ENCODE measurements at places on chromosomes 2 and 18.

GRCh38 chr2:230383453-230383852, 32.5 kb upstream of the SP100 start:
- no peak for DNase-seq

DNA sequence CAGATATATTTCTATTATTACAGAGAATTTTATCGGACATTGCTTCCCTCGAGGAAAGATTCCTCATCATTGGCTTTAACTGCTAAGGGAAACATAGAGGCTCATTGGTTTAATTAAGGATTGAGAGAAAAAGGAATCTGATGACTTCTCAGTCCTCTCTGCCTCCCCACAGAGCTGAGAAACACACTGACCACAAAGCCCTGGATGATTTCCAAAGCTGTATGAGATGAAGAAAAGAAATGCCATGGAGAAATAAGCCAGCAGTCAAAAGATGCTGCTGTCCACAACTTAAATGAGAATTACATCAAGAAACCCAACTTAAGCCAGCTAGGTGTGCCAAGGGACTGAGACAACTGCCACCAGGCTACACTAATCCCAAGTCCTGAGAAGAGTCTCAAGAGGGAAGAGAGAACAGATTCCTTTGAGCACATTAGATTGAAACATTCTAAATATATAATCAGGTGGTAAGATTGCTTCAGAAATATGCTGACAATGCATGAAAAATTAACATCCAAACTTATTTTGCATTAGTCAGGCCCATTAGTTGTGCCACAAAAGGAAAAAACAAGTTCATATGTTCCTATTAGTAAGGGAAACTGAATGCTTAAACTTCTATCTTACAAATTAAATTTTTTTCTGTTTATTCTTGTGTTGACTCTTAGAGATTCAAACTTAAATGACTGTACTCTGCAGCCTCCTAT, 308.1 kb upstream of the CYRIA start:
- DNase-seq: peak; percentile 50

- DNase-seq: no peak
These were observed 1.2 kb downstream of the RAB12 start for GRCh38 chr18:8610459-8610851.

DNA sequence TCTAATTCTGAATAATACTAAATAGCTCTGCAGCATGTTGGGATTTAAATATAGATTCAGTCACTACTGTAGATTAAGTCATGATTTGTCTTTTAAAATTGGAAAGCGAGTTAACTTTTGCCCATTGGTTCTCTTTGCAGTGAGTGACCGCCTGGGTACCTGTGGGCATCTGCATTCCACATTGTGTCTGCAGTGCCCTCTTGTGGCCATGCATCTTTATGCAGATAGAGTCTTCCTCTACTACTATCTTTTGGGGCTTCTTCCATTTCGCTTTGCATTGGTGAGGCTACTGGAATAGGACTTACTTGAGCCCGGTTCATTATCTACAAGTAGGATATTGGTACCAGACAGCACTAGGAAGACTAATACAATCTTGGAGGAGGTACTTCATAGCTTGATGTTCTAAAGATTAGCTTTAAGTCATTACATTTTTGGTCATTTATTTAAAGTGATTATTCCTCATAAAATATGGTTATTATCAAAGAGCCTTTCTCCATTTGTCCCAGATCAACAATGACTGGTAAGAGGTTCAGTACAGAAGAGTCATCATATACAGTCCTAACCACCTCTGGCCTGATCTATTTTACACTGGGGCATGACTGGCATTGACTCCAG, 203.0 kb downstream of the SOCS6 start:
- DNase-seq: peak; percentile 22

DNA sequence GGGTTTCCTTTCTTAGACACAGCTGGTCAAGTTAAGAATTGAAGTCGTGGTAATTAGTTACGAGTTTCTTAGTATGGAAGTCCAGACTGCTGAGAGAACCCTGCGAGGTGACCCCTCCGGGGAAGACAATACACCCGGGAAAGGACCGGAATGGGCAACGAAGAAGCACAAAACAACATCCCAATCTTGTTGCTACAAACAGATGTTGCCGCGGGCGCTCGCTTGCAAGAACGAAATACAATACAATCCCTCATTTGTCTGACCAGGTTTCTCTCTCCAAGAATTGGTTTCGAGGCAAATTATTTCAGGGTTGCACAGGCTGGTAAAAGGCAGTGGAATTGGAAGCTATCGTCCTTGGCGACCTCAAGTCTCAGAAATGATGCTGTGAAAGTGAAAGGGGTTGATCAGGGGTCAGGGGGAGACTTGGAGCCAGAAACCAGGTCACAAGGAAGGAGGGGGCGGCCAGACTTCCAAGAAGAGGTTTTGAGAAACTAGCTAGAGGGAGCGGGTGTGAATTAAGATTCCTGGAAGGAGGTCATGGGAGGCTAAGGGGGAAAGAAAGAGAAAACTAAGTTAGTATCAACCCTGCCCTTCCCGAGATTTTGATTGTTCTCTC, 401.9 kb downstream of the HRH4 start:
- DNase-seq: no peak

DNA sequence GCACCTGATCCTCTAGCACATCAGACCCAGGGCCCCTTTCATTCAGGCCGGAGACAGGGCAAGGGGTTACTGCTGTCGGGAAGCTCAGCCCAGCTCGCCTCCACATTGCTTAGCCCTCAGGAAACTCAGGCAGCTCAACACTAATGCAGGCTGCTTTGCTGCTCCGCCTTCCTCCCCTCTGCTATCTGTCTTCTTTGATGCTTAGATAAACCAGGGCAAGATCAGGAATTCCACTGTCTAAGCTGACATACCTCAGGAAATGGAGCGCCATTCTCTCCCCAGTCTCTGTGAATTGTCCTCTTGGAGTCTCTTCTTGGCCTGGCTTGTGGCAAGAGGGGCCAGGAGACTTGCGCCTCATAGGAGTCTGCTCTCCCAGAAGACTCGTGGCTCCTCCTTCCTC, 25.5 kb upstream of the EXOC6B start:
- no peak for DNase-seq

DNA sequence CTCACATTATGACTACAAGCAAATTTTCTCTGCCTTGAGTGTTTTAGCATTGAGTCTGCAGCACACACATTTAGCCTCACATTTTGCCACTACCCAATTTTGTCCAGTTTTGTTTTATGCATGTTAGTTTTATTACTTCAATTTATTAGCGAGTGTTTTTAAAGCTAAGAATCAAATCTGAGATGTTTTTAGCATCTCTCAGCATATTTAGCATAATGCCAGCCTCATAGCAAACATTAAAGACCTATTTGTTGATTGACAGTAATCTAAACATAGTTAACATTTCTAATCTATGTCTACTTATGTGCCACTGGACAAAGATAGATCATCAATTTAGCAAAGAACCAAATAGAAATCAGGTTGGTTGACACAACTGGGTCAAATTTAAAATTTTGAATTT, 94.1 kb upstream of the NXPH2 start:
- DNase-seq: no peak

DNA sequence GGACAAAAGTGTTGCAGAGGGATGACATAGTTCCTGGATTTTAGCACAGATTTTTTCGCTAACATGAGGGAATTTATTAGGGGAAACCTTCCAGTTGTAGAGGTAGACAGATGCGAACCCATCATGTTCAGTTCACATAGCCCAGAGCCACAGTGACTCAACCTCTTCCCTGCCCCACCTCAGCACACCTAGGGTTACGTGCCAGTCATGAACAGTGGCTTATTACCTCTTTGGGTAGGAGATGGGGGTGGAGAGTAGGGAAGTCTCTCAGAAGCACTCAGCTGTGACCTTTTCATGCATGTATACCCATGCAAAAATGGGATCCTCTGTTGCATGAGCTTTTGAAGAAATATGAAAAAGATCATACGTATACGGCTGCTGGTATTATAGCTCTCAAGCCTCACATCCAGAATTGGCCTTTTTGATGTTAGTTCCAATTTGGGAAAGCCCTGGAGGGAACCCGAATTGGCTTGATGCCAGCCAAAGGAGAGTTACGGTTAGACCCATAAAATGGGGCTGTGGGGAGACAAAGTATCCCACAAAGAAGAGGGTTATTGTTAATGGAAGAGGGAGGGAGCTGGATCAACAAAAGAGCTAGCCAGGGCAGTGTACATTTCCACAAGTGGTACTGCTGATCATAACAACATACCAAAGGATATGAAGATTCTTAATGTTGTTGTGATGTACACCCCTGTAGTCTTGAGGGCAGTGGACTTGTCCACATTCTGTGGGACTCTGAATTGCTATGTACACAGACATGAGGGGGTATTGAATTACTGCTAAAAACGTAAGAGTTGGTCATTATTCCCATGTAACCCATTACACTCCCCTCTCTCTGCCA, 4.9 kb downstream of the TANC1 start:
- DNase-seq: no peak

DNA sequence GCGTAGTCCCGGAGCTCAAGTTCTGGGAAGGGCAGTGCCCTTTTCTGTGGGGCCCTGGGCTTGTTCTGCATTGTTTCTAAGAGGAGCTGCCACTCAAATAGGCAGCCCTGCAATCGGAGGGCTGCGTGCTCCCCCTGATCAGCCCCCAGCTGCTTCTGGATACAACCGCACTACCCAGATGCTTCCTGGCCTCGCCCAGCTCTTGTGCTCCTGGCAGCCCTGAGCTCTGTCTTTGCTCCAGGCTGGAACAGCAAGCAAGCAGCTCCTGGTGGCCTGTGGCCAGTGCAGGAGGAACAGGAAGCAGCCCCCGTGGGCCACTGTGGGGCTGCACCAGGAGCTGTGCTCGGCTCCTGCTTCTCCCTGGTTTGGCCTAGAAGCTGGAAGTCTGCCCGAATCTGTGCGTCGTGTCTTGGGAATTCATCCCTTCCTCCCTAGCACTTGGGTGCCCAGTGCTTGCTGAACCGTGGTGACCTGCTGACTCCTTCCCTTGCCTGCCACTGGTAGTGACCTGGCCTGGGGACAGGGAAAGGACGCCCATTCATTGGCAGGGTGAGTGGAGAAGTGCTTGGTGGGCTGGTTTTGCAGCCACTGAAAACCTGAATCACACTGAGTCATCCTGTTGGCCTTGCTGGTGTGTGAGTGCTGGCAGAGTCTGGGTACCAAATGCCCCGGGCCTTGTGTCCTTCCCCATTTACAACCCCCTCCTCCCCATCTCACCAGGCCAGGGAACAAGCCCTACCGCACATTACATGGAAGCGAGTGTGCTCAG, 27.3 kb upstream of the NTSR2 start:
- DNase-seq: peak; percentile 94

- DNase-seq: no peak
These were observed 32.4 kb upstream of the IL1R1 start for GRCh38 chr2:102110171-102110570.

GRCh38 chr18:64639536-64639935, 490.6 kb upstream of the LINC00305 start:
- no peak for DNase-seq

DNA sequence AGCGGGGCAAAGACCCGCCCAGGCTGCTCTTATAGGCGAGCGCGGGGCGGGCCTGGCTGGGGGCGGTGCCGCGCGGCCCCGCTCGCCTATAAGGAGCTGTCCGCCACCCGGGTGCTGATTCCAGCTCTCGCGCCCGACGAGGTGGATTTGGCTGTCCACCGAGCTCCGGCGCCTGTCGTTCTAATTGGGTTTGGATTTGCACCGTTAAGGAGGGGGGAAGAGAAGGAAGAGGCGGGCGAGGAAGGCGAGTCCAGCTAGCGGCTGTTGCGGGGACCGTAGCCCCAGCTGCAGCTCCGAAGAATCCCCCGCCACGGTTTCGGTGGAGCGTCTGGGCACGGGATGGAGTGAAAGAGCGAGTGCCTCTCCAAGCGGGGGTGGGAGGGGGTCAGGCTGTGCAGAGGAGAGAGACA, at the start of gene CNTNAP5:
CNTNAP5 (plus strand) TSS at position 117 of the 410 bp plus-strand sequence. CDS start 364 bp downstream, outside the sequence.
- peak; percentile 70 for DNase-seq

DNA sequence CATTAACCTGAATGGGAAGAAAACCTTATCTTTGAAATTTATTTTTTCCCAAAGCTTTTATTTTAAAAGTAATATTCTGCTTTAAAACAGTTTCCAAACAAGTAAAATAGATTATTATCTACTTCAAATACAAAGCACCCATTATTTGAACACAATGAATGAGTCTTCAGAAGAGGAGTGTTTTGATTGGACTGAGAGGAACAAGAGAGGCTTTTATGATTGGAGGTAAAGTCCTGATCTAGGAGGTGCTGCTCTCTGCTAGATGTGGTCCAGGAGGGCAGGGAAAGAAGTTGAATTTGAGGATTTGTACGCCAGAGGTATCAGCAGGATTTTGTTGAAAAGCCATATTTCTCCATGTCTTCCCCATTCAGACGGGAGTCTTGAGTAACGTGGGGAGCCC, 900.7 kb downstream of the SOCS6 start:
- DNase-seq: no peak

- DNase-seq: no peak
These were observed 67.8 kb downstream of the NXPH2 start for GRCh38 chr2:138712212-138712979.

DNA sequence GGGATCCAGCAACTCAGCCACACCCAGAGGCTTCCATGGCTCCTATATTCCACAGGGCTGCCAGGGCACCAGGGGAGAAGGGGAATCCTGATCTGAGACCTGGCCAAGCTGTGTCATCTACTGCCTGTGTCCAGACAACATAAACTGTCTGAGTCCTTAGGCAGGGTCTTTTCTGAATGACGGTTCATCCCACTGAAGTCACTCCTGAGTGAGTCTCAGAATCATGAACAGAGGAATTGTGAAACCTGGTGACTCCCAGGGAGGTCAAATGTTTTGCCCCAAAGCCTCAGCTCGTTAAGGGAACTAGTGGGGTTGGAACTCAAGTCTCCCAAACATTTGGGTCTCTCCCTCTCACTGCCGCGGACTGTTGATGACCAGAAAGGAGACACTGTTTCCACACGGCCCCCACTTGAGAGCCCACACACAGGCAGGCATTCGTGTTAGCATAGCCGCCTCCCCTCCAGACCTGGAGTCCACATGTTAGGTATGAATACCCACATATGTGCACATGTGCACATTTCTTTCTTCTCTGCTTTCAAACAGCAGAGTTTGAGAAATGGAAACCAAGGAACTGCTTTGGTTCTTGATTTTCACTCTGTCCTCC, 125.0 kb upstream of the MSH6 start:
- no peak for DNase-seq

DNA sequence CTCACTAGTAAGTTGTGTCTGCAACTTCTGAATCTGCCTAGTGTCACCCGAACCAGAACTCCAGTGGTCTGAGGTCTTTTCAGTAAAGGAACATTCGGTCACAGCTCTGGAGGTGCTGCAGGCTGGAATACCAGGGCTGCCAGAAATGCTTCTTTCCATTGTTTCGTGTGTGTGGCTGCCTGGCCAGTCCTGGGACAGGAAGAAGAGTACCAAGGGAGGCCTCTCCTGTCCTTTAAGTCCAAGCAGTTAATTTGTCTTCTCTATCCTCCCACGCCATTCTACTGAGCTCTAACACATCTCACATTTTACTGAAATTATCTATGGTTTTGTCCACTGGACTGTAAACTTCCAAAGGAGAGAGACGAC, 196.0 kb downstream of the LNPK start:
- DNase-seq: no peak

- DNase-seq: no peak
These were observed 177.0 kb downstream of the CTIF start for GRCh38 chr18:48715711-48716361.

- no peak for DNase-seq
These were observed 436.6 kb upstream of the NRP2 start for GRCh38 chr2:205245652-205246051.

- no peak for DNase-seq
These were observed 117.5 kb downstream of the ACTR3 start for GRCh38 chr2:114007436-114007835.

All from hematopoietic multipotent progenitor cell (in vitro differentiated cells).